Ascending aorta (tissue), 2 donors: ENCODE measurements at places on chromosomes 5 and 9.

GRCh38 chr5:27129926-27130325 lies 91.5 kb upstream of the CDH9 start:
- no peaks in the 10 kb centered on the region for H3K4me1 ChIP-seq
- no peaks in the 10 kb centered on the region for H3K27me3 ChIP-seq
- H3K36me3 ChIP-seq = no peaks in the 10 kb centered on the region
- DNase-seq = no peak

DNA sequence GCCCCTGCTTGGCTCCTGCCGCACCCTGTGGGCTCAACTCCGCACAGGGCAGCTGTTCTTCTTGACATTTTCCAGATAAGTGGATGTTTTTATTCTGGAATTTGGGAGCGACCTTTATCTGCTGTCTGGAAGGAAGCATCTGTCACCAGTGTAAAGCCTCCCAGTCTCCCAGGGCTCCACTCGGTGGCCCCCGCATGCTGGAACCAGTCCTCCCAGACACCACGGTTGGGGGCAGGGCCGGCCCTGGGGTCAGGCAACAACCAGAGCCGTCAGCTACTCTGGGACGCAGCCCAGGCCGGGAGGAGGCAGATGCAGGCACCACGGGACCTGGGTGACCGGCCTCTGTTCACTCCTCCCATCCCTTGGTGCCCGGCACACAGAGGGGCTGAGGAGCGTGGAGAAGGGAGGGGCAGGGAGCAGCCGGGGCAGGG lies 92.8 kb upstream of the ADAMTS2 start:
- H3K36me3 ChIP-seq = no peaks in the 10 kb centered on the region
- H3K4me3 ChIP-seq = no peak overlapping the region
- no peaks in the 10 kb centered on the region for H3K4me1 ChIP-seq
- no peaks in the 10 kb centered on the region for H3K27me3 ChIP-seq
- no peak overlapping the region for H3K27ac ChIP-seq

DNA sequence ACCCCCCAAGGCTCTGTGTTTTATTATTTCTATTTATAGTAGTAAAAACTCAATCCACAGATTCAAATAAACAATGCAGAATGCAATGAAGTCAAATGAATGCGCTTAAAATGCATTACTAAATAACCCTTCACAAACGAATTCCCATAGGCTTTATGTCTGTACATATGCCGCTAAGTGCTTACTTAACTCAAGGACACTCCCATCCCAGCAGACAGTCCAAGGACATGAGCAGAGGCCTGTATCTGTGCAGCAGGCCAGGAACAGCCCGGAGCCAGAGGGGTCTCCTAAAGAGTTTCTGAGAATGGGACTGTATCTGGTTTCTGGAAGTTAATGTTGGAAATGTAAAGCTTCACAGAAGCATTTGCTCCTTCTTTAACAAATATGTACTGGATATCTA lies 59.8 kb downstream of the MARCHF11 start:
- no peaks in the 10 kb centered on the region for H3K27me3 ChIP-seq
- H3K4me1 ChIP-seq = no peaks in the 10 kb centered on the region
- no peak overlapping the region for H3K27ac ChIP-seq
- H3K4me3 ChIP-seq = no peak overlapping the region

DNA sequence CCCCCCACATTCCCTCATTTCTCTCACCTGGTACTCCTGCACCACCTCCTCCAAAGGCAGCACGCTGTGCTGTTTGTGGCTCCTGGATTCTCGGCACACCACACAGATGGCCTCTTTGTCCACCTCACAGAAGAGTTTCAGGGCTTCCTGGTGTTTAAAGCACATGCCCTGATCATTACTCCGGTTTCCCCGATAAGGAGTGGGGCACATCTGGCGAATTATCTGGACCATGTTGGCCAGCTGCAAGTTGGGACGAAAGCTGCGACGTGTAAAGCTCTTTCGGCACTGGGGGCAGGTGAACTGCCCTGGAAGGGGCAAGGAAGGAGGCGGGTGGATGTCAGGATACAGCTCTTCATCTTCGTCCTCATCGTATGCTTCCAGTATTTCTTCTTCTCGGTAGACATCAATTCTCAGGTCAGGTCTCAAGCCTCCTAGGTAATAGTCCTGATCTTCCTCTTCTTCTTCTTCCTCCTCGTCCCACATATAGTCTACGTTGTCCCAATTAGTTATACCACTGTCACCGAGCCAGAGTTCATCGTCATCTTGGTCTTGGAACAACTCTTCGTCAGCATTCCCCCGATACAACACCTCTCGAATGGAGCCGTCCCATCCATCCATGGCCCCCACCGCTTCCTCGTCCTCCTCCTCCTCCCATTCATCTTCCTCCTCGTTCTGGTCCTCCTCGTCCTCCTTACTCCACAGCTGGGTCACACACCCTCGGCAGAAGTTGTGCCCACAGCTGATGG lies 796 bp downstream of the TRIM52 start:
- peaks cover 8% of the 10 kb centered on the region for H3K36me3 ChIP-seq
- H3K4me1 ChIP-seq = peaks cover 31% of the 10 kb centered on the region
- peak overlapping the region; percentile 100 for H3K27ac ChIP-seq
- H3K4me3 ChIP-seq = peak overlapping the region; percentile 74
- no peaks in the 10 kb centered on the region for H3K27me3 ChIP-seq

- H3K36me3 ChIP-seq = no peaks in the 10 kb centered on the region
- no peaks in the 10 kb centered on the region for H3K27me3 ChIP-seq
- H3K4me1 ChIP-seq = no peaks in the 10 kb centered on the region
- H3K27ac ChIP-seq = no peak overlapping the region
These were observed 164.2 kb upstream of the PUM3 start for GRCh38 chr9:3008091-3008490.

GRCh38 chr5:132808866-132809265 lies 4.2 kb upstream of the SOWAHA start:
- H3K27ac ChIP-seq = no peak overlapping the region
- DNase-seq = peak; percentile 47
- no peaks in the 10 kb centered on the region for H3K36me3 ChIP-seq
- H3K4me3 ChIP-seq = no peak overlapping the region
- H3K4me1 ChIP-seq = peaks cover 4% of the 10 kb centered on the region

GRCh38 chr5:94545870-94546625 lies 72.4 kb downstream of the KIAA0825 start:
- no peak for DNase-seq
- H3K36me3 ChIP-seq = no peaks in the 10 kb centered on the region
- H3K4me1 ChIP-seq = no peaks in the 10 kb centered on the region
- H3K27me3 ChIP-seq = no peaks in the 10 kb centered on the region
- no peak overlapping the region for H3K27ac ChIP-seq
- no peak overlapping the region for H3K4me3 ChIP-seq

DNA sequence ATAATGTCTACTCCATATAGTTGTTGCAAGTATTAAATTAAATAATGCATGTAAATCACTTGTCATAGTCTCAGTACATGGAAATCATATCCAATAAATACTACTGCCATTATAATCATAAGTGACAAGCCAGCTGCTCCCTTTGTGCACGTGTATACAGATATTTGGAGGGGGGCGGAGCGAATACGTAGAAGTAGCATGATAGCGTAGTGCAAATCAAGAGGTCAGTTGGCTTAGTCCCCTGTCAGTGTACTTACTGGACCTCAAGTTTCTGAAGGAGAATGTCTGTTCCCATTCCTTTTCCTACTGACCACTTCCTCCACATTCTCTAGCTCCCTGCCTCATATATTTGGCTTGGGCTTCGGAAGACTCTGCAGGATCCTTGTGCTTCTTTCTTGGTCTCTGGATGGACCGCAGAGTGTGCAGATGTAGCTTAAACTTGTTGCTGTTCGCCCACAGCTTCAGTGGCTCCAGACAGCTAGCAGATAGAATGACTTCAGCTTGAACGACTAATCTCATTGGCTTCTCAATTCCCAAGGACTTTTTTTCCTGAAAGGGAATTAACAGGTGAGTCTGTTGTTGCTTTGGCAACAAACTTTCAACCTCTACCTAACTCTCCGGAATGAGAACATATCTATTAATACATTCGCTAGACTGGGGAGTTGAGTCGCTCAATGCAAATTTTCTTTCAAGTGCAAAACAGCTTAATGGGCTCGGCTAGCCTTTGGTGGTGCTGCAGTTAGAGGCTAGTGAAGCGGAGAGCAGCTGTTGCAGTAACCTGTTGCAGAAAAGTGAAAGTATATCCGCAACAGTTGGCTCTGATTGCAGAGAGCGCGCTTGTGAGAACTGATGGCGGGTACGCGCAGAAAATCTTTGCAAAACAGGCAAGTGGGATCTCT lies at the start of gene PCDHB1:
Gene PCDHB1 (plus strand): TSS at position 753 of the 899 bp plus-strand sequence. CDS start 97 bp downstream, at position 850.
- H3K4me3 ChIP-seq = peak within 1 kb of the TSS; percentile 60
- no peaks in the 10 kb centered on the region for H3K36me3 ChIP-seq
- no peaks in the 10 kb centered on the region for H3K4me1 ChIP-seq
- no peak for DNase-seq
- H3K27ac ChIP-seq = no peak within 1 kb of the TSS

GRCh38 chr5:446883-447263 lies 3.9 kb downstream of the EXOC3 start:
- H3K4me3 ChIP-seq = no peak overlapping the region
- H3K4me1 ChIP-seq = peaks cover 12% of the 10 kb centered on the region
- H3K36me3 ChIP-seq = peaks cover 59% of the 10 kb centered on the region
- DNase-seq = no peak
- no peak overlapping the region for H3K27ac ChIP-seq
